ENCODE measurements at places on chromosomes 3 and 15.
A peak's percentile ranks its signal among the peaks of the same experiment; 100 is the strongest.

DNA sequence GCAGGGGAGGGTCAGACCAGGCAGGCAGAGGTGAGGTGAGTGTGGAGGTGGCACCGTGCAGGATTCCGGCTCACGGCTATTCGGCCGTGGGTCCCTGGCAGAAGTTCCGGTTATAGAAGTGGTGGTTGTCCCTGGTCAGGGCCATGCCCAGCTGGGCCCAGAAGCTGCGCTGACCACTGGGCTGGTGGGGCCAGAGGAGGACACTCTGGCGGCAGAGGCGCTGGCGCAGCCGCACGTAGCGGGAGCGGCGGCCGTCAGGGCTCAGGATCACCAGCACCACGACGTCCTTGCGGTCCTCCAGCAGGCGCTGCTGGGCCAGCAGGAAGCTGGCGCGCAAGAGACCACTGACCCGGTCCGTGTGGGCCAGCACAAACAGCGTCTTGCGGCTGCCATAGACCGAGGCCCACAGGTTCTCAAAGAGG, 4.3 kb downstream of the TLR9 start:
- no peak for DNase-seq

- DNase-seq = no peak
Measured at GRCh38 chr3:44265815-44266214, 24.1 kb downstream of the TOPAZ1 start.

GRCh38 chr3:23668430-23668904, 137.3 kb upstream of the UBE2E1 start:
- peak; percentile 90 for DNase-seq

GRCh38 chr15:57298204-57298603, 78.1 kb upstream of the CGNL1 start:
- DNase-seq = no peak

DNA sequence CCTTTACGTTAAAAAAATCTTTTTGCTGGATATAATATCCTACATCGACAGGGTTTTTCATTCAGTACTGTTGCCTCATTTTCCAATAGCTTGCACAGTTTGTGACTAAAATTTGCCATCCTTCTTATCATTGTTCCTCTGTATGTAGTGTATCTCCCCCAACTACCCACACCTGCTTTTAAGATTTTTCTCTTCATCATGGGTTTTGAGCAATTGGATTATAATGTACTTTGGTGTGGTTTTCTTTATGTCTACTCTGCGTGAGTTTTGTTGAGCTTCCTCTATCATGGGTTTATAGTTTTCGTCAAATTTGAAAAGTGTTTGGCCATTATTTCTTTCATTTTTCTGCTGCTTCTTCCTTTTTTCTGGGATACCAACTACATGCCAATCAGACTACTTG, 39.6 kb upstream of the MEF2A start:
- no peak for DNase-seq

DNA sequence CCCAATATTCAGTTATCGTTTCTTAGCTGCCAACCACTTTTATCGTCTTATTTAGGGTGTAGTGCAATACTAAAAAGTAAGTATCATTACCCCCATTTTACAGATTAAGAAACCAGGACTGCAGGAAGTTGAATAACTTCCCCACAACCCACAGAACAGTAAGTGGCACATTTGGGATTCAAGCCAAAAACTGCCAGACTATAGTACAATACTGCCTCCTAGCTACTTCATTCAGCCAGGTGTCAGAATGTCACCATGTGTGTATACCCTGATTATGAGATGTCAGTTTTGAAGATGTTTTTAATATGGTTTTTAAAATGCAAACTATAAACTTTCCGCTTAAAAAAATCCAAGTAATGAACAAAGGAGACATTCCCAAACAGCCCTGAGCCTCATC, 74.2 kb upstream of the PROK2 start:
- DNase-seq = peak; percentile 32

GRCh38 chr15:68428431-68428940, 3.5 kb downstream of the ITGA11 start:
- DNase-seq = no peak

DNA sequence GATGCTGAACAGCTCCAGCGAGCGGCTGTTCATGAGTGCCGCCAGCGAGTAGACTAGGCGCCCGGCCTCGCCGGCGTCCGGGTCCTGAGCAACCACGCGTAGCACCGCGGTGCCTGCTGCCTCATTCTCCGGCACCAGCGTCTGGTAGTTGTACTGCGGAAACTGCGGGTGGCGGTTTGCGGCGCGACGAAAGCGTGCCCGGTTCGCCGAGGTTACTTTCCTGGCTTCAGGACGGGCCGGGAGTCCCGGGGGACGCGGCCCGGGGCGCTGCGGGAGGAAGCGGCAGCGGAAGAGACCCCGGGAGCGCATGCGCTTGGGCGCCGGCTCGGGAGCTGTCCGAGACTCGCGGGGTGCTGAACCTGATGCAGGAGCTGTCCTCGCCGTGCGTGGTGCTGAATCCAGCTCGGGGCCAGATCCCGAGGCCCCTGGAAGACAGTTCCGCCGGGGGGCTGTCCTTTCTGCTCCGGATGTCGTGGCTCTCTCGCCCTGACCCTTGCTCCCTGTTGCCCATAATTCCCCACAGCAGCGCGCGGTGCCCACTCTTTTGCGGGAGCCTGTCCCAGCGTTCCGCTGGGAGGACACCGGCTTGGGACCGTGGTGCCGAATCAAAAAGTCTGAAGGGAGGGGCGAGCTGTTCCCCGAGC, 1.1 kb downstream of the CELSR3 start:
- DNase-seq = no peak

DNA sequence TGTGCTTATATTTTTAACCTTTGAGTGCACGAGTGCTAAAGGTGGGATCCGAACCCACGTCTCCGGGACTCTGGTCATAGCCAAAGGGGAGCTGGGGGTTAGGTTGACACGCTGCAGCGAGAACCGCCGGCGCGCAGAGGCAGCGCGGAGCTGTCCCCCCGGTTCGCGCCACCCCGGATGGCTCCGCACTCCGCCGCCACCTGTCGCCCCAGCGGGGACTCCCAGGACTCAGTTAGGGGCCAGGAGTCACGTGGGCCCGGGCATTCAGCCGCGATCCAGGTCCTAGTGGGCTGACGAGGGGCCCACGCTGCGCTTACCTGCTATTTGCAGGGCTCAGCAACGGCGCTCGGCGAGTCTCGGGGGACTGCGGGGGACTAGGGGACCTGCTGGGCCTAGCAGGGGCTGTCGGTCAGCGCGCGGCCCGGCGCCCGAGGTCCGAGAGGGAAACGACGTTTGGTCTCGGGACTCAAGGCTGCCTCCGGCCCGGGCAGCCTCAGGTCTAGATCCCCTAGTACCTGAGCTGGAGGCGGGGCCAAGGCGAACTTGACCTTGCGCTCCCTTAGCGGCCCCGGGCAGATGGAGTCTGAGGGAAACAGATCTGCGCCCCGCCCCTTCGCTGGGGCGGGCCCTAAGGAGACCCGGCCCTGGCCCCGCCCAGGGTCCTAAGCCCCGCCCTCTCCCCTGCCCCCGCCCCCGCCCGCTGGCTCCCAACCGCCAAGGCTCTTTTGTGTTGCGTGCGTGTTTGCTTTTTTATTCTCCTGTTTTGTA, at the start of gene NMNAT3:
Gene NMNAT3 (minus strand): TSS at position 585 of the 768 bp plus-strand sequence. CDS start 50,248 bp downstream, outside the sequence.
- DNase-seq = no peak

DNA sequence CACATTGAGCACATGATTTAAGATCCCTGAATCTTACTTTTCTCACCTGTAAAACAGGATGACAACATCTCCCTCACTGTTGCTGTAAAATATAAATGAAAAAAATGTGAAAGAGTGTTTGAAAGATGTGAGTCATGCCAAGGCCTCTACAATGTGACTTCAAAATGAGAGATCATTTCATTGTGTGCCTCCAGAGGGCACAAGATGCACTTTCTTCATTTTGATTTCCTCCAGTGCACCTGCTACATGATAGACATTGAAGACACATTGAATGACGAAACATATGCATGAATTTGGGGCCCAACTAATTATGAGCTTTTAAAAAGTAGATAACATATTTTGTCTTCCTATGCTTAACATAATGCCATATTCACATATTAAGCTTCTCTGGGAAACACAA, 170.3 kb downstream of the MOBP start:
- DNase-seq = peak; percentile 39

- DNase-seq = peak; percentile 26
Measured at GRCh38 chr3:52299879-52300611, 12.4 kb downstream of the GLYCTK start.

- DNase-seq = no peak
Measured at GRCh38 chr15:29795610-29796009, 26.7 kb downstream of the TJP1 start.

DNA sequence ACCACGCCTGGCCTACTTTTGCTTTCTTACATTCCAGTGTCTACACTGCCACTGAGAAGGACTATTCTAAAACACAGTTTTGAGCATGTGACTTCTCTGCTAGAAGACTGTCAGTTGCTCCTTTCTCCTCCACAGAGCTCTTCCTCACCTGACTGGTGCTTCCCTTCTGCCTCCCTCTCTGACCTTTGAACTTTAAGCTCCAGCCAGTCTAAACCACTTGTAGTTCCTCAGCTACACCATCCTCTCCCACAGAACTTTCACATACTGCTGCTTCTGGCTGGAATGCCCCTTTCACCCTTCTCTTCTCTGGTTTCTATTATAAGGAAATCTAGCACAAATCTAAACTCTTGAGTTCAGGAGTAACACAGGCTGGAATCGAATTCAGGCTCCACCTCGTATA, 9.1 kb downstream of the NCEH1 start:
- DNase-seq = no peak

GRCh38 chr3:36606871-36607765, 157.2 kb downstream of the DCLK3 start:
- no peak for DNase-seq

DNA sequence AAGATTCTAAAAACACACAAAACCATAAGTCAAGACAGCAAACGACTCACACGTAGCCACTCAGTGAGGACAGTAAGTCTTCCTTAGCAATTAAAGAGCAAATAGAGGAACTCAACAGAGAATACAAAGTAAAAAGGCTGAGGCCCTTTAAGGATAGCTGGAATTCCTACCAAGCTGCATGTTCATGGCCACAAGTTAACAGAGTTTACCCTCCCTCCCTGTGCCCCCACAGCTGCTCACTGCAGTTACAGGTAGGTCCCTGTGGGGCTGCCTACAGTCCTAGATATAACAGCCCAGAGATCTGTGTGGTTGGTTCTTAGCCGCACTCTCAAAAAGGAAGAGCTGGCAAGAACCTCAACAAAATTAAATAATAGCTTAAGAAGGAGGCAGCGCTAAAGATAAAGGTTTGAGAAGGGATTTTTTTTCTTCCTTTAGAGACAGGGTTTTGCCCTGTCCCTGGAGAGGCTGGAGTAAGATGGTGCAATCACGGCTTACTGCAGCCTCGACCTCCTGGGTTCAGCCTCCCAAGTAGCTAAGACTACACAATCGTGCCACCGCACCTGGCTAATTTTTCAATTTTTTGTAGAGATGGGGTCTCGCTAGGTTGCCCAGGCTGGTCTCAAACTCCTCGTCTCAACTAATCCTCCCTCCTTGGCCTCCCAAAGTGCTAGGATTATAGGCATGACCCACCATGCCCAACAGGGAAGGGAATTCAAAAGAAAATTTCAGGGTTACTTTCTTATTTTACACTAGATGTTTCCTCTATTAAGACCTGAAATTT, 19.3 kb downstream of the SFMBT1 start:
- no peak for DNase-seq

Measured in RCC 7860 (cell line).